Fibroblast of skin of left quadriceps (primary cell): ENCODE measurements at places on chromosomes 5 and 9.

GRCh38 chr9:86434039-86434726 is 80.0 kb upstream of the TUT7 start:
- peak; percentile 73 for DNase-seq

DNA sequence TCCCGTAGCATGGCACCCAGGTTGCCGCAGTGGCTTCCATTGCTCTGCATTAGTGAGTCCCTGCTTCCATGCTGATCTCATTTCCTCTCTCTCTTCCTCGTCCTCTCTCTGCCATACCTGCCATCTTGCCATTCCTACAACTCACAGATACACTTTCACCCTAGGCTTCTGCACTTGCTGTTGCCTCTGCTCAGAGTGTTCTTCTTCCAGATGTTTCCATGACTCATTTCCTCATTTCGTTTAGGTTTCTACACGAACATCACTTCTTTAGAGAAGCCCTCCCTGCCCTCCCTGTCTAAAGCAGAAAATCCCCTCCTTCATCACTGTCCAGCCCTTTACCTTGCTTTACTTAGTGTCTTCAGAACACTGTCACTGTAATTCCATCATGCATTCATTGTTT is 115.2 kb upstream of the WWC1 start:
- DNase-seq: no peak

DNA sequence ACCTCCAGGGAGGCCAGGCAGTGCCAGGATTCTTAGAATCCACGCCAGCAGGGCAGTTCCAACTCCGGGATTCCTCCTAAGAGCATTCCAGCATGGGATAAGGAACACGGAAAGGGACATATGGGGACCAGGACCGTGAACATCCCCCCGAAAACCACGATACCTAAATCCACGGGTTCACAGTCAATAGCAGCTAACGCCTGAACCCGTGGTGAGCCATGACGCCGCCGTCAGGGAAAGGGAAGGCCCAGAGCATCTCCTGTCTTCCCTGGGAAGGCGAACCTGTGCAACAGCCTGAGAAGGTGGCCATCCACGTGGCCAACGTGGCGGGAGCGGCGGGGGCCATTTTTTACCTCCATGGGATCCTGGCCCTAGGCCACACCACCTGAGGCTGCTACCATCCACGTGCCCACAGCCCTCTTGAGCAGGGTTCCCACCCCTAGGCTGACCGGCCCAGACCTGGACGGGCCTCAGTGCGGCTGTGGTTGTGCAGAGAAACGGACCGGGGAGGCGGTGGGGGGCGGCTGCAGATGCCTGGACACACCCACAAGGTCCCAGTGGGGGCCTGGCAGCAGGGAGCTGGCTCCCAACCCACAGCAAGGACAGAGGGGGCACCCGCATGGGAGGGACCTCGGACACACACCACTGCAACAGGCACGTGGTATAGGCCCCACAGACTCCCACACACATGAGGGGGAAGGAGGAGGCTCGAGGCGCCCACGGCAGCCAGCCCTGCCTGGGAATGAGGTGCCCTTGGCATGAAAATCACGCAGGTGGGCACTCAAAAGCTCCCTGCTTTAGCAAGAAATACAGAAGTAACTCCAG is 42.8 kb downstream of the SLC12A7 start:
- no peak for DNase-seq

- no peak for DNase-seq
Observed at GRCh38 chr9:36823466-36823865, 210.6 kb downstream of the PAX5 start.

DNA sequence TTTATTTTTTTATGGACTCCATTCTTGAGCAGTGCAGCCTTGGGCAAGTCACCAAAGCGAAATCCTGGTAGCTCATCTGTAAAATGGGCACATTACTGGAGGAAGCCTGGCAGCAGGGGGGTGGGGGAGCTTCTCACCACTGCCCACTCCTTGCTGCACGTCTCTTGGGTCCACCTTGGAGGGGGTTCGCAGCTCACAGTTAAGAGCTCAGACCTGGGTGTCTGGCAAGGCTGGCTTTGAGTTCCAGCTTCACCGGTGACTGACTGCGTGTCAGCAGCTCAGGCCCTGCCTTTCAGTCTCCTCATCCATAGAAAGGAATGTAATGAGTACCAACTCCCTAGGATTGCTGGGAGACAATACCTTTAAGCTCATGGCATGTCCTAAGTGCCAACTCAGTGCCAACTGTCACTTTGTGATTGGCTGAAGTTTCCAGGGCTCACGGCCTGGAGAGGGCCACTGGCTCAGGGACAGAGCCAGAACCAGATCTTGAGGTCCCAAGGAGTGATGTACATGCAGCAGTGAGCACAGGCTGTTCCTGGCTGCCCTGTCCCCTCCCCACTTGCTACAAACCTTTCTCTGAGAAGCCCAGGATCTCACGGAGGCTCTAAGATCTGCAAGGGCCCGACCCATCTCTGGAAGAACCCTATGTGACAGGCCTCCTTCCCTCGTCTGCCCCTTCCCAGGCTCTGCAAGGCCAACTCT is 72.9 kb downstream of the C9orf50 start:
- DNase-seq: no peak

GRCh38 chr5:173953528-173954090 is 35.4 kb upstream of the C5orf47 start:
- DNase-seq: no peak

GRCh38 chr9:87350915-87351314 is 146.8 kb upstream of the DAPK1 start:
- DNase-seq: no peak

DNA sequence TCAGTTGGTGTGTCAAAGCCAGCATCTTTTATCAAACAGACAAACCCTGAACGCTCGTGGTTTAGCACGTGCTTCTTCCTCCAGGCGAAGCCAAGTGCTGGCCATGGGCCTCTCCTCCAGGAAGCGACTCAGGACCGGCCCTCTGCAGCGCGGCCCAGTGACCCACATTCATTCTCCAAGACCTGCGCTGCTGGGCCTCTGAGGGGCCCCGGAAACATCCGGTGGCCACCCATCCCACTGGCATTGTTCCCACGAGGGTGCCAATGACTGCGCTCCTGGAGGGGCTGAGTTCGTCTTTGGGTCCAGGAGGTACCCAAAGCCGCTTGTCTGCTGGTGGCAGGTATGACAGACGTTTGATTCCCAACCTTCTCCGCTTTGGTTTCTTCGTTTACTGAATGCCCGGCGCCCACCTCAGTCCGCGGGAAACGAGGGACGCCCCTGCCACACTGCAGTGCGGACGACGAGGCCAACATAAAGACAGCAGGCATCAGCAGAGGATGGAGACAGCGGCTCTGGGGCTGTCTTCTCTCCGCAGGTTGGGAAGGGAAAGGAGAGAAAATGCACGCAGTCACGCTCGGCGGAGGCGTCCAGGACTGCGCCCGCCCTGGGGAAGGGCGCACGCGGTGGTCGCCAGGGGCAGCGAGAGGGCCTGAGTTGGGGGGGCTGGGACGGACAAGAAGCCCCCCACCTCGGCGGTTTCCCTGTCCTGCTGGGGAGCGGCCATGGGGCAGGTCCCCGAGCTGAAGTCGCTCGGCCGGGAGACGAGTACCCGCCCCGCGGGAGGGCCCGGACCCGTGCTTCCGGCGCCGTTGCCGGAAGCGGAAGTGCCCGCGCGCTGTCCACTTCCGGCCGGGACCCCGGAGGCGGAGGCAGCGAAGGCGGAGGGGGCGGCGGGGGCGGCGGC is at the start of gene EXOC3:
Gene EXOC3, plus strand, starts transcription at position 842 of the 904 bp plus-strand sequence. CDS start 3,030 bp downstream, outside the sequence.
- peak; percentile 38 for DNase-seq

- no peak for DNase-seq
Observed at GRCh38 chr5:31096238-31096865, 97.1 kb upstream of the CDH6 start.

DNA sequence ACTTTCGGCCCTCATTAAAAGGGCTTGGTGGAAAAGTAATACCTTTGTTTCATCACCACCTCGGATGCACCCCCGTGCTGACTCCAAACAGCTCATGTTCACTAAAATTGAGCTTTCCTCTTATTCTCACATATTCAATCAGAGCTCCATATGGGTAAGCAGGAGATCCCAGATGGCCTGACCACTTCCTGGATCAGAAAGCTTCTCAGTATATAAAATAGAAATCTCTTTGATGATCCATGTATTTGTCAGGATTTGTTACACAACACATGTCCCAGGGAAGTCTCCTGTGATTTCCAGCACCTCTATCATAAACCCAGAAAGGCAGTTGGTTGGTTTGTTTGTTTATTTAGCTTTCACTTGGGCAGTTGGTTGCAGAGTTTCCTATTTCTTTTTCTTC is 402.0 kb downstream of the MLLT3 start:
- peak; percentile 38 for DNase-seq

GRCh38 chr9:137042751-137043727 is 2.9 kb downstream of the NPDC1 start:
- DNase-seq: no peak

- no peak for DNase-seq
Observed at GRCh38 chr5:68522863-68523262, 307.3 kb downstream of the PIK3R1 start.

GRCh38 chr9:4955836-4956235 is 29.2 kb upstream of the JAK2 start:
- no peak for DNase-seq

DNA sequence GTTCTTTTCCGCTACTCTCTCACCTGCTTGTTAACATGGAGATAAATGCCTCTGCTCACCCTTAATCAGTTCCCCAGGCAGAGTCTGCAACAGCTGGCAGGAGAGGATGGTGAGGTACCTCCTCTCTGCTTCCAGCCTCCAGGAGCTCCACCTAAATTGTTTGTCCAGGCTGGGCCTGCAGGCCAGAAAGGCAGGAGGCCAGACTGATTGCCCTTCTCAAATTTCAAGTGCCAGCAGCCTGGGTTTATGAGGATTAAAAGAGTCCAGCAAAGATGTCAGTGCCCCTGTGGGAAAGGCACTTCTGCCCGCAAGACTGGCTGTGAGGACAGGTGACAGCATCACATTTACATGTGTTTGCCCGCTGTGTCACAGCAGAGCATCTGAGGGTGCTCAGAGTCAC is 19.8 kb downstream of the CORO2A start:
- no peak for DNase-seq

- no peak for DNase-seq
Observed at GRCh38 chr9:137169896-137170358, at the start of gene LRRC26. TSS of gene LRRC26 (minus strand) at chr9:137170051. CDS start at chr9:137169943, 108 bp downstream.

DNA sequence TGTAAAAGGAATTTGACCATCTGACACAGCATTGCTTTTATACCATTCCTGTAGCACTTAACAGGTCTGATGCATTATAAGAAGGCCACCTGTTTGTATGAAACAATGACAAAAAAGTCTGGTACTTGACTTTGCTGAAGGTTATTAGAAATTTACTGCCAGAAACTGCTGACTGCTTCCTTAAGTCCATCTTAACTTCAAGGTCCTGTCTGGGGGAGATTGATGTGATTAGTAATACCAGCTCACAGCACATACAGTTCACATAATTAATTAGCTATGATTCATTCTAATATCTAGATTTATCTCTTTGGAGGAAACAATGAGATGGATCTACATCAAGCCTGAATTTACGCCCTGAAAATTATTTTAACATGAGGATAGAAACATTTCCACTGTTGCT is 49.6 kb upstream of the TEK start:
- DNase-seq: no peak
